ENCODE measurements at places on chromosomes 6 and 20. TPM values are rescaled to one million over a fixed set of nuclear protein-coding genes. Genes with fewer than 3 reads are reported as not detected.

MRPS26 gene
- total RNA-seq: 80.2 TPM

DNA sequence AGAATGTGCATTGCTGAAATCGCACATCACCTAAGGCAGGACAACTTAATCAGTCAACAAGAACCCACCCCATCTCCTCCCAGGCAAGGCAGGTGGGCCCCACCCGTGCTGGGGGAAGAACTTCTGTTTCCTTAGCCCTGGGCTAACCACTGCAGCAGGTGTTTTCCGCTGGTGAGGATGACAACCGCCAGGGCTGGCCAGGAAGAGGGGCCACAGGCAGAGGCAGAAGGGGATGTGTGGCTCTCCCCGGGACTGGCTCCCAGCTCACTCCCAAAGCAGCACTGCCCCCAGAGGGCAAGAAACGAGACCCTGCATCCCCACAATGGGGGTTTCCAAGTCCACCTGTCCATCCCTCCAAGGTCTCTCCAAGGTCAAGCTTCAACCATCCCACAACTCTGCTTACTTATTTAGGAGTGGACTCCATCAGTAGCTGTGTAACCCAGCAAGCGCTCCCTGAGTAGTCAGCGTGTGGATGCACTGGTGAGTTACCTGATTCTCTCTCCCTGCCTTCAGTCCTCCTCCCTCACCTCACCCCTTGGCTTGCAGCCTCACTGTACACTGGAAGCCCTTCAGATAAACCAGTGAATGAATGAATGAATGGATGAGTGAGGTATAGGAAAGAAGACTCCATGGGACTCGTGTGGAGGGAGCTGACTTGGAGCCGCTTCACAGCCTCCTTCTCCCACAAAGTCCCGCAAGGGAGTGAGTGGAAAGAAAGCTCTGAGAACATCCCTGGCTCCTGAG is 168.2 kb upstream of the CST7 start:
- DNase-seq: no peak

DNA sequence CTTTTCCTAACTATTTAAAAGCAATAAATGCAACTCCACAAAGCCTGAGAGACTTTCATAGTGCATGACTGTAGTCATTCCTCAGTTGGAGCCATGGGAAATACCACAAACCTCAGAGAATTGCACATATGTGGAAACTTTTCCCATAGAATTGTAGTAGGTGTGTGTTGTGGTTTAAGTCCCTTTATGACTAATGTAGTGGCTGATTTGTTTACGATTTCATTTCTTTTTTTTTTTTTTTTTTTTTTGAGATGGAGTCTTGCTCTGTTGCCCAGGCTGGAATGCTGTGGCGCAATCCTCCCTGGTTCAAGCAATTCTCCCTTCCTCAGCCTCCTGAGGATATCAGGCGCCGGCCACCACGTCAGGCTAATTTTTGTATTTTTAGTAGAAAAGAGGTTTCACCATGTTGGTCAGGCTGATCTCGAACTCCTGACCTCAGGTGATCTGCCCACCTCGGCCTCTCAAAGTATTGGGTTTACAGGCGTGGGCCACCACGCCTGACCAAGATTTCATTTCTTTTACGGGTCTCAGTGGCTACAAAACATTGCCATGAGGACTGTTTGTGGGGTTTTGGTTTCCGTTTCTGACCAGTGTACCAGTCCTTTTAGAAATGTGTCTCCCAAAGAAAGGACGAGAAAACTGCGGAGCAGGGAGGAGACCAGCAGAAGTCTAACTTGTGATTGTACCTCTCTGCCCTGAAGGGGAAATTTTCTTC is 212.1 kb upstream of the MARCKS start:
- no peak for DNase-seq

GRCh38 chr6:23307516-23307915 is 738.1 kb downstream of the HDGFL1 start:
- DNase-seq: no peak

- DNase-seq: no peak
These were observed 81.6 kb upstream of the MC3R start for GRCh38 chr20:56166781-56167465.

All from esophagus muscularis mucosa (tissue), 4 donors.